ENCODE measurements at places on chromosomes 12 and 14.

GRCh38 chr12:93939641-93940325 lies 208.6 kb upstream of the PLXNC1 start:
- no peak for DNase-seq

DNA sequence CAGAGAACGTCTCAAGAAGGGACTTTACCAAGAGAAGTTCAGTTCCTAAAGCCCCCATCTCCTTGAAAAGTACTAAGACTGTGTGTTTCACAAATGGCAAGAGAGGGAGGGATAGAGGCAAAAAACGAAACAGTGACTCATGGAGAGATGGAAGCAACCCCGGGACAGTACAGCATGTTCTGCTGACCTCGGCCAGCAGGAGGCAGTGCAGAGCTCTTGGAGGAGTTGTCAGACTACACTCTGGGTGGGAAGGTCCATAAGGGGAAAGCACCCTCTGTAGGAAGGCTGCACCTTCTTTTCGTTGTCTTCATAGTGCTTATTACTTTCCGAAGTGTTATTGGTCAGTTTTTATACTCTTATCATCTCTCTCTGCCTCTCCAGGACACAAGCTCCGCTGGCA lies 525.2 kb upstream of the CCDC196 start:
- DNase-seq: no peak

- no peak for DNase-seq
These were observed 13.2 kb upstream of the CDH24 start for GRCh38 chr14:23070262-23071129.

DNA sequence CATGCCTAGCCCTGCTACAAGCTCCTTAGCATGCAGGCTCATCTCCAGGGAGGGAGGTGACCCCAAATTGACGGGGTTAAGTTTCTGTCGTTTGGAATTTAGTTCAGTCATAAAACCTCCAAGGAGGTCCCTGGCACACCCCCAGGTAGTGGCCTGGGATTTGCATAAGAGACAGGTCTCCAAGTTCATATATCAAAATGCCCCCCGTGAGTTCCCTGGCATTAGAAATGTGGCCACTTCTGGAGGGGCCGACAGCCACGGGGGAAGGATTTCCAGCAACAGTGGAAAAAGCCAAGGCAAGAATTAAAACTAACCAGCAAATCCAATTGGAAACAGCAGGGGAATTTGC lies 228.8 kb downstream of the BCL11B start:
- DNase-seq: no peak

DNA sequence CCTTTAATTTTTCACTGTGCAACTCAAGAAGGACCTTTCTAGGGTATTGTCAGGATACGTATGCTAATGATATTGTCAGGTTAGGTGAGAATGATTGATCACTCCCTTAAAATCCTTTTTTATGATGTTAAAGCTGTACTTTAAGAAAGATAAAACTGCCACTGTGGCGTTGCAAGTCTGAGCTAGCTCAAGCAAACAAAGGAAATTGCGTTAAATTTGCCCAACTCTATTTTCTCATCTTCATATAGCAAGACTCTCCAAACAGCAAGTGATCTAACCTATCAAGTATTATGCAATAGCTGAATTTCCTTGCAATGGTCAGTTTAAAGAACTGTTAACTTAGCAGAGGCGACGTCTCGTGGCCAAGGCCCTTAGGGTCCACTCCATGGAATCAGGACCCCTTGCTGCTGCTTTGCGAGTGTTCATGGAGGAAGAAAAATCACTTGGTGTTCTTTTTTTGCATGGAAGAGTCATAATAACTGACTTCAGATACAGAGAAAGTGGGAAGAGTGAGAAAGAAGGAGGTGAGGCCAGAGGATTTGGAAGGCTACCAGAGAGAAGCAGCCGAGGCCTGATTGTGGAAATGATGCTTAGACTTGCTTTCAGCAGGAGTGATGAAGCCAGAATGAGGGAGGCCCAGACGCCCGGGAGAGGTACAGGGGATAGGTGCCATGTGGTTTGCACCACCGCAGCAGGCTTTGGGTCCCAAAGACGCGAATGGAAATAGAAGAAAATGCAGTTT lies 2.5 kb downstream of the TRAF3 start:
- no peak for DNase-seq
